ENCODE measurements at places on chromosomes 3 and 15. TPM values are rescaled to one million over a fixed set of nuclear protein-coding genes. Genes with fewer than 3 reads are reported as not detected.

Gene FBLN2
- polyA plus RNA-seq: 131 TPM

Gene CLDN11
- 5.6 TPM for polyA plus RNA-seq

Gene SH3GL3
- not detected for polyA plus RNA-seq

Gene P2RY12
- not detected for polyA plus RNA-seq

Gene CALML4
- 0.47 TPM for polyA plus RNA-seq

Gene CORO2B
- polyA plus RNA-seq: 7.7 TPM

Gene RBPMS2
- 0.67 TPM for polyA plus RNA-seq

Gene ADGRG7
- not detected for polyA plus RNA-seq

DNA sequence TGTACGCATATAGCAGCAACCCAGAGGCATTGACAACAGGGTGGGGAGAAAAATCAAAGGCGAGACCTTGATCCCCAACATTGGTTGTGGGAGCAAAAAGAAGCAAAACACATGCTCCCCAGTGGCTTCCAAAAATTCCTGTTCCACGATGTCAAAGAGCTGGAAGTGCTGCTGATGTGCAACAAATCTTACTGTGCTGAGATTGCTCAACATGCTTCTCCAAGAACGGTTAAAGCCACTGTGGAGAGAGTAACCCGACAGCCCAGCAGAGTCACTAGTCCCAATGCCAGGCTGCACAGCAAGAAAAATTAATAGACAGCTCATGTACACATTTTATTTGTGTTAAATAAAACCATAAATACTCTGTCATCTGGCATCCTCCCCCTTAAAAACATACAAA lies 179.9 kb upstream of the PFN2 start:
- DNase-seq: no peak

DNA sequence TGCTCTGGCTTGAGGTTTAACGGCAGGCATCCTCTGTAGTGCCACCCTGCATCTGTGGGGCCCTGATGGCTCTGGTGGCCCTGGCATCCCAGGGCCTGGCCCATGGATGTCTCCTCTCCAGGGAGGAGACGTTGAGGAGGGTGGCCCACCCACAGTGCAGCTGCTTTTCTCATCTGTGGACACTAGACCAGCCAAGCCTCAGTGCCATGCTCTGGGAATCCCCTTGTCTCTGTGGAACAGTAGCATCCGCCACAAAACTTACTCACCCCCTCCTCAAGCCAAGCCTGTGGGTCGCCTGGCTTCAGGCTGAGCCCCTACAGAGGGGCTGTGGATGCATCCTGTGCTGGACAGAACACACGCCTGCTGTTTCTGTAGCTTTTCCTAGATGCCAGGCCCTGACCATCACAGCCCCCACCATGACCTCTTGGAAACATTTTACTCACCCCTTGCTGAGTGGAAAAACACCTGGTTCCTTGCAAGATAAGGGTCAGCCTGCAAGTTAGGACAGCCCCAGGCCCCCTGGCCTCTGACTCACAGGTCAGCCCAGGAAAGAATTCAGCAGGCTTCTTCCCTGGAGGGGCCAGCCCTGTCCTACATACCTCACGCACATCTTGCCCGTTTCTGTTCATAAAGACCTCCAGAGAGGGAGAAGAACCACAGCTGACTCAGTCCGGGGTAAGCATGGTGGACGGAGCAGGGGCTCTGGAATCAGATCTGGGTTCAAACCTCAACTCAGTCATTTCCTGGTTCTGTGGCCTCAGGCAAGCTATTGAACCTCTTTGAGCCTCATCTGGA lies 19.0 kb downstream of the PAK6 start:
- no peak for DNase-seq

DNA sequence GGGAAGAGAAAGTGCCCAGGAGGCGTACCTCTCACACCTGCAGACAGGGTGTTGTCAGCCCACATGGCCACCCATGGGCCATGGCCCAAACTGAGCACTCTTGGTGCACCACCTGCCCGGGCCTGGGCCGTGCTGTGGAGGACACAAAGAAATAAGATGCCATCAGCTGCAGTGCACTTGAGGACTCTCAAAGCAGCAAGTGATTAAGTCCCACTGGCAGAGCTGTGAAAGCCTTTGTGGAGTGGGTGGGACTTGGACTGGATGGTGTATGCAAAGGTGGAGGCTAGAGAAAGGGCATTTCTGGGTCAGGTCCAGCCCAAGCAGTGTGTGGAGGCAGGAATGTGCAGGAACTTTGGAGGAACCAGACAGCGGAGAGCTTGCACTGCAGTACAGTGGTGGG lies 122.3 kb downstream of the MEGF11 start:
- DNase-seq: no peak

- no peak for DNase-seq
These were observed 521.8 kb downstream of the NTRK3 start for GRCh38 chr15:87734571-87735373.

GRCh38 chr3:166484470-166484869 lies 647.2 kb upstream of the BCHE start:
- DNase-seq: no peak

DNA sequence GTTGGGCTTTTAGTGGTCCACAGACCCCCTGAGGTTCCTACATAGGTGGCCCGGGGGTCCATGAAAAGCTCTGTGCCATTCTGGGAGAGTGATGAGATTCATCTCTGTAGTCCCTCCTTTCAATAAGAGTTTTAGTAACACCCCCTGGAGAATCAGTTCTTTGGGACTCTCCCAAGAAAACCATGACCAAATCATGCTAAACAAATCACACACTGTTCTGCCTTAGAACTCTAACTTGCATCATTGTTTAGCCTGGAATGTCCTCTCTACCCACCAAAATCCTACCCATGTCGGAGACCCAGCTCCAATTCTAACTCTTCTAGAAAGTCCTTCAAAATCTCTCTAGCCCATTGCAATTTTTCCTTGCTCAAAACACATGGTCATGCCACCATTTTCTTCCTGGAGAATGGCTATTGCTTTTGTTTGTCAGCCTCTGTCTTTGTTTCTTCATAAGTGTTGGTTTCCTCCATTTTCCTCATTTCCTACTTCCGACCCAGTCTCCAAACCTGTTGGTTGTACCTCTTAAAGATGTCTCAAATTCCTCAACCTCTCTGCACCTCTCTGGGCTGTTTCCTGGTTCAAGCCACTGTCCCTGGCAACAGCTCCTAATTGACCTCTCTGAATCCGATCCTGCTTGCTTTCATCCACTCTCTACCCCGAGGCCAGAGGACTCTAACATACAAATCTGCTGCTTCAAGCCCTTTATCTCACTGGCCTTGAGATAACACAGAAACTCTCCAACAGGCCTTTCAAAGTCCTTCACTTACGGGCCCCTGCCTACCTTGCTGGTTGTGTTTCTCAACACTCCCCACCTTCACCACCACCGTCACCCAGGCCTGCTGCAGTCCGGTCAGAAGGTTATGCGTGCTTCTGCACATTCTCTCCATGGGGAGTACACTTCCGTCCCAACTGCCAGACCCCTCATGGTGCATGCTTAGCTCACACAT lies 23.7 kb downstream of the CYP19A1 start:
- no peak for DNase-seq

DNA sequence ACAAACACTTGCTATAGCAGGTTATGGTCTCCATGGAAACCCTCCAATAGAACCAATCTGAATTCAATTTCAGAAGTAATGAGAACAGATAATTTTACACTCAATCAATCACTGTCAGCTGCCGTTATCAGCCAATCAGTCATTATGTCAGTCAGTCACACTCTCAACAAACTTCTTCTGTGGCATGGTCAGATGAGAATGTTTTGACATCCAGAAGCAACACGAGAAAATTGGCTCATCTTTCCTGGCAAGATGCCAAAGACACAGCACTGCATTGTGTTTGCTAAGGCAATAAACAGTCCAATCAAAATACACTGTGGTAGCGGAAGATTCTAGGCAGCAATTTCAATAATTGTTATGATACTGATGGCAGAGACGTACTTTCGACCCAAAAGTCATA lies 190.7 kb downstream of the RORA start:
- DNase-seq: no peak

GRCh38 chr3:192929755-192930547 lies 12.3 kb upstream of the MB21D2 start:
- no peak for DNase-seq

GRCh38 chr3:41960826-41961750 lies 815 bp downstream of the ULK4 start:
- DNase-seq: no peak

DNA sequence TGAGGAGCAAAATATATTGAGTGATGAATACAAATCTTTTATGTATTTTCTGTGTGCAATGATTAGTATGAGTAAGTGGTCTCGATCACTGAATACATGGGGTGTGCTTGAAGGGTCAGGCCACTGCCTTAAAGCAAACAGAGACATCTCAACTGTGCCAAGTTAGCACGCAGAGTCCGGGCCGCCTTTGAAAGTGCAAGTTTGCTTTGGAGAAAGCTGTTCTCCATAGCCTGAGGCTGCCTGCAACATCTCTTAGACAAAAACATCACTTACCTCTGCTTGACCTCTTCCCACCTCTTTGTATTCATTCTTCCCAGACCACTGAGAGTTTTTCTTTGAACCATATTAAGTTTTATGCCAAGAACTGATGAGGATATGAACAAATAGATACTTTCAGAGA lies 267.0 kb downstream of the ZBTB20 start:
- DNase-seq: no peak

Data from BJ (cell line).